Panc1 (cell line): ENCODE measurements at places on chromosomes 1 and 21.

DNA sequence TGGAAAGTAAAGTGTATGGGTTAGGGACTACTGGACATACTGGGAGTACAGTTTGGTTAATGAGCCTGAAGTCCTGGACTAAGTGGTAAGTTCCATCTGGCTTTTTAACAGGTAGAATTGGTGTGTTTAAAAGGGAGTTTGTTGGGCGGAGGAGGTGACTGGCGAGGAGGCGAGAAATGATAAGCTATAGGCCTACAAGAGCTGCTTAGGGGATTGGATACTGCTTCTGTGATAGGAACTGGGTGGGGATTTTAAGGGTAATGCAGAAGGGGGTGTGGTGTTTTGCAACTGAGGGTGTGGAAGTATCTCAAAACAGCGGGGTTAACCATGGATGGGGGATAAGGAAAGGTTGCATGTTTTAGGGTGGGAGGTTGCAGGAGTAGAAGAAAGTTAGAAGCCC lies 3.5 kb downstream of the ERVH48-1 start:
- no peak for DNase-seq

GRCh38 chr1:154502066-154502743 lies at the start of the genes SHE and TDRD10:
SHE (minus strand) TSS chr1:154502412; CDS start chr1:154502026, 386 bp downstream.
TDRD10 (plus strand) TSS chr1:154502219; CDS start chr1:154506904, 4,685 bp downstream.
- DNase-seq: no peak

GRCh38 chr1:31793086-31793485 lies 22.7 kb downstream of the SPOCD1 start:
- DNase-seq: no peak

DNA sequence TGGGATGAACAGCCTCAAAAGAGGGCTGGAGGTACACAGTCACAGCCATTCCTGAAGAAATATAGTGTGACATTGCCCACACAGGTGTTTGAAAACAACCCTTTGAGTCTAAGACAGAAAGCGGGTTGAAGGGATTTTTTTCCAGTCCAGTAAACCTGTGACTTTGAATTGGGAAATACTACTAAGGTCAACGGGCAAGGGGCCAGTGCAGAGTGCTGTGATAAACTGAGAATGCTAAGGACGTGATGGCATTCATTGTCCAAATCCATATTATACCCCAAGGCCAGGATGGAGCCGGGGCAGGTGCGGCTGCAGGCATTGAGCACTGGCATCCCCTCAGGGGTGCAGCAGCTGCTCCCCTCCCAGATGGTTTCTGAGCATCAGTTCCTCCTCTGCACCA lies 36.6 kb downstream of the KIAA0040 start:
- DNase-seq: no peak

DNA sequence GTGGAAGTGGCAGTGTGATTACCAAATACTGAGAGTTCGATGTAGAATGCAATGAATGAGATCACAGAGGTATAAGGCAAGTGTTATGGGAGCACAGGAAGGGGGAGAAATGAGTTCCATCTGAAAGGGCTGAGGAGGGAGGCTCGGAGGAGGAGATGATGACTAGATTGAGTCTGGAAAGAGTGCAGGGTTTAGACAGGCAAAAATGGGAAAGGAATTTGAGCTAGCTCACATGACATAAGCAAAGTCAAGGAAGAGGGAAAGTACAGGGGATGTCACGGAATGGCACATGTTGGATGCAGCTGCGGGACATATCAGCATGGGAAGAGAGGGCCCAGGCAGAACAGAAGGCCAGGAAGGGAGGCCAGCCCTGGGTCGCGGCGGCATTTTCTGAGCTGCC lies 132.7 kb downstream of the RUNX1 start:
- no peak for DNase-seq

DNA sequence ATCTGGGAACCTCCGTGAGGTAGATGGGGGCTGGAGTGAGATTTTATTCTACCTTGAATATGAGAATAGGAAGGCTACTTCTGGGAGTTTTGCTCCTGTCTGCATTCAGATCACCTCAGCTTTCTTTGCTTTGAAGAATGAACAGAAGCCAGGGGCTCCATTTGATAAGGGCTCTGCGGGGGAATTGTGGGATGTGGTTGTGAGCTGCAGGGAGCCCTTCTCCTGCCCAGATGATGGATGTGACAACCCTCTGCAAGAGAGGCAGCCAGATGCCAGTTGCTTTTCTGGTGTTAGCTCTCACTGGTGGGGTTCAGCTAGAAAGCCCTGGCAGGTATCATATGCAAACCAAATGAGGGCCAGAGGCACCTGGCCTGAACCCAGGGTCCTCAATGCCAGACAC lies 21.5 kb downstream of the IER5 start:
- no peak for DNase-seq
